ENCODE measurements at places on chromosomes 3 and 15.

GRCh38 chr15:89023311-89023961, 64.8 kb upstream of the ABHD2 start:
- no peak for DNase-seq

DNA sequence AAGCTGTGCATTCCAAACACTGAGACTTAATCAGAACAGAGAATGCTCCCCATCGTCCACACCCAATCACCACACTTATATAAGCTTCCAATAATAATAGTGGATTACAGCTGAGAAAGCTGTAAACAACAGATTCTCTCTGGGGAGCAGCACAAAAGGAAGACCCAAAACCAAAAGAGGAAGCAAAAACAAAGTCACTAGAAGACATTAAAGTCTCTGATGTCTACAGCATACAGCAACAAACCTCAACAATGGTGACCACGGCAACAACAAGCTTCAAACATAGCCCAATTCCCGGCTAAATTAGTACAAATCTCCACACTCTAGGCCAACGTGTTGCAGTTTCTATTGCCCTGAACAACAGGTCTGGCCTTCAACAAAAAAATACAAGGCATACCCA, 37.7 kb downstream of the ZDHHC23 start:
- DNase-seq: peak; percentile 71

GRCh38 chr3:71587958-71588357, 4.4 kb upstream of the FOXP1 start:
- DNase-seq: no peak

DNA sequence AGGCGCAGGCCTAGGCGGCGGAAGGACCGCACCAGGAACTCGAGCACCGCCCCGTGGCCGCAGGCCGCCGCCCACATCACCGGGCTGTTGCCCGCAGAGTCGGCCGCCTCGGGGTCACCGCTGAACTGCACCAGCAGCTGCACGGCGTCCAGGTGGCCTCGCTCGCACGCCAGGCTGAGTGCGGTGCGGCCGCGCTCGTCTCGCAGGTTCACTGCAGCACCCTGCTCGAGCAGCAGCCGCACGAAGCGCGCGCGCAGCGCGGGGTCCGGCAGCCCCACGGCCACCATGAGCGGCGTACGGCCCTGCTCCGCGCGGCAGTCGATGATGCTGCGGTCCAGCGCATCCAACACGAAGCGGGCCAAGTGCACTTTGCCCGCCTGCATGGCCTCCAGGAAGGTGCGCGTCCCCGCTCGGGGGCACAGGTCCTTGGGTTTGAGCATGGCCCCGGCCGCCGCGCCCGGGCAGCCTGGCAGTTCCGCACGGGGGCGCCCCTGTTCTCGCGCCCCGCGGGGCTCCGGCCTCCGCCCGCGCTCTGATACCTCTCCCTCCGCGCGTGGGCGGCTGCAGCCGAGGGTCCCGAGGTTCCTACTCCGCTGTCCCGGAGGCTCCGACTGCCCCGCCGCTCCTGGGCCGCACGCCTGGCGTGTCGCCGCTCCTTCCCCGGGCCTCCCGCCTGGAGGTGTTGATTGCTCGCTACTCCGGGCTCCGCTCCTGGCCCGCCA, 556 bp downstream of the ANKRD63 start:
- DNase-seq: no peak

GRCh38 chr3:161409858-161410257, 38.5 kb upstream of the SPTSSB start:
- no peak for DNase-seq

- DNase-seq: no peak
Observed at GRCh38 chr3:46994801-46995731, 15.6 kb downstream of the NBEAL2 start.

- DNase-seq: no peak
Observed at GRCh38 chr15:98077186-98077585, 116.7 kb downstream of the ARRDC4 start.

DNA sequence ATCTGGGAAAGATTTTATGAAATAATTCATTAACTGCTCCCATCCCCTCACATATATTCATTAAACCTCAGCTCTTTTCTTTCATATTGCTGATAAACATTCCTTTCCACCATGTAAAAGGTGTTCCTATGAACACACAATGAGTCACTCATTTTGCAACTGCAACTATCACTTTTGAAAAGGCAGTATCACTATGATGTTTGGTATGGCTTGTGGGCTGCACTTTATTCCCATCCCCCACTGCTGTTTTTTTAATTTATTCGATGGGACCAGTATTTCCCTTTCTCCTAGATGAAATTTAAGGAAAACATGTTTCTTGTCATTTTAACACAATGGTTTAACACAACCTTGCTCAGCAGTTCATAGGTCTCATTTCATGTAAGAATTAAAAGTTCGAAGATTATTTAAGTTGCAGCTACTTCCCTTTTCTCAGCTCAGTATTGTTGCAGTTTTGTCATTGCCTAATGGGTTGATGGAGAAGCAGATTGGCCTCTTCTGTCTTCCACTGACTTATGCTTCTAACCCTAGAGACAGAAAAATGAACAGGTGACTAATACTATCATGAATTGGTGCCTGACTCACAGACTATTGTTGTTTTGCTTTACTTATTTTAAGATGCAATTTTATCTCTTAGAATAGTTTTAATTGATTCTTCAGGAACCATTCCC, 280.3 kb downstream of the ZPLD1 start:
- no peak for DNase-seq

DNA sequence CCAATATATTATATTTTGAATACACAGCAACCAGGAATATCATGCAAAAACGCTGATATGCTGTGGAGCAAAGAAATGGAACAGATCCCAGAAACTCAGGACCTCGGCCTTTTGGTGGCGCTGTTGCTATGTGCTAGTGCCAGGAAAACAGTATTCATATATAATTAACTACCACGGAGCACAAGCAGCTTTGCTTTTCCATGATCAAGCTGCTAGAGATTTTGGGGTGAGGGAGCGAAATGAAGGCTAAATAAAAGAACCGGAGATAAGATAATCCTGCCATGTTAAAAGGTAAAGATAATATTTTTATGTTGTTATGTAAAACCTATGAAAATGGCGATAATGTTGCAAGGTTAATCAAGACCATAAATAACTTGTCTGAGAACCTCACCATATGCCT, 157.7 kb upstream of the FAM3D start:
- DNase-seq: peak; percentile 61

- DNase-seq: no peak
Observed at GRCh38 chr3:106850437-106850836, 526.8 kb upstream of the CCDC54 start.

GRCh38 chr15:65829130-65829764, 37.2 kb upstream of the DENND4A start:
- peak; percentile 59 for DNase-seq

DNA sequence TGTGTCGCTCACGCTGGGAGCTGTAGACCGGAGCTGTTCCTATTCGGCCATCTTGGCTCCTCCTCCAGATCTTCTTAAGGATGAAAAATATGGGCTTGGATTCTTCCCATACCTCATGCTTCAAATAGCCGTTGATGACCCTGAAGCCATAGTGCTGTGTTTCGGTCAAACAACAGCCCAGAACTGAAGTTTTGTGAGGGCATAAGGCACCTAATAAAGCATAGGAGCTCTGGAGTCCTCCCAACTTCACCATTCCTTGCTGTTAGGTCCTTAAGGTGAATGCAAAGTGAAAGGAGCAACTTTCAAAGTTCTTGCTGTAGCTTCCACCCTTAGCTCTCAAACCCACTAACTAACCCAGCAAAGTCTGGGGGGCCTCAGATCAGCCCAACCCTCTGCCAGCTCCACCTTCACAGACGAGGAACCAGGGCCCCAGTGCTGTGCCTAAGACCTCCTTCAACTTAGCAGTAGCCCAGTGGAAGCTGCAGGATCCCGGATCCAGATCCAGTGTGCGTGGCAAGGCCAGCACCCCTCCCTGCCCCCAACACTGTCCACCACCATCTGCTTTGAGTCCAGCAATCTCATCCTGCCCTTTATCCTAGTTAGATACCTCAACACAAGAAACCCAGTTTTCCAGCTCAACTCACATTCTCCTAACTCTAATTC, at the start of gene GRK7:
TSS of gene GRK7 (plus strand) at position 321 of the 663 bp plus-strand sequence. CDS start 14,877 bp downstream, outside the sequence.
- no peak for DNase-seq

All from NAMALWA (cell line).